ENCODE measurements at places on chromosomes 2 and 18. TPM values are rescaled to one million over a fixed set of nuclear protein-coding genes. Genes with fewer than 3 reads are reported as not detected.

The RAB31 gene
- total RNA-seq = 29.6 TPM

The MYO5B gene
- total RNA-seq = under 0.01 TPM

The DYNAP gene
- total RNA-seq = not detected

The OSBPL1A gene
- 73.3 TPM for total RNA-seq

The LHCGR gene
- total RNA-seq = not detected

The CELF4 gene
- not detected for total RNA-seq

The KCNJ3 gene
- total RNA-seq = not detected

The SERPINB3 gene
- total RNA-seq = not detected

The MC5R gene
- not detected for total RNA-seq

The EFR3B gene
- total RNA-seq = 0.51 TPM

The RAB10 gene
- total RNA-seq = 94.1 TPM

All from fibroblast of lung (primary cell).